Muscle of arm (tissue), 14 donors: ENCODE measurements at places on chromosomes 3 and 15. TPM values are rescaled to one million over a fixed set of nuclear protein-coding genes. Genes with fewer than 3 reads are reported as not detected.

GRCh38 chr15:99019558-99020540, 12.3 kb upstream of the PGPEP1L start:
- no peak for DNase-seq

DNA sequence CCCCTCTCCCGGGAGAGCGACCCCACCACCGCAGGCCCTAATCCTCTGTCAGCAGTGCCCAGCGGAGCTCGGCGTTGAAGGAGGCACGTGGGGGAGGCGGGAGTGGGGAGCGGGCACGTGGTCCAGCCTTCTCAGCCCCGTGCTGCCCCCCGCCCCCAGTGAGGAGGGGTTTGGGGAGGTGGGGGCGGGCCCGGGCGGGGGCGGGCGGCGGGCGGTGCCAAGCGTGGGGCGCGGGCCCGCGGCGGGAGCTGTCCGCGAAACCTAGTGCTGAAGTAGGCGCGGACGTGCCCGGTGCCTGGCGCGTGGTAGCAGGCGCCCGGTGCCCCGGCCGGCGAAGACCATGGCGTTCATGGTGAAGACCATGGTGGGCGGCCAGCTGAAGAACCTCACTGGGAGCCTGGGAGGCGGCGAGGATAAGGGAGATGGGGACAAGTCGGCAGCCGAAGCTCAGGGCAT, at the start of gene CPLX3:
CPLX3 (plus strand) TSS at position 264 of the 456 bp plus-strand sequence; CDS start at position 341, 77 bp downstream.
- DNase-seq, result no peak

GRCh38 chr3:134282659-134283047, 32.0 kb upstream of the RYK start:
- DNase-seq, result no peak

DNA sequence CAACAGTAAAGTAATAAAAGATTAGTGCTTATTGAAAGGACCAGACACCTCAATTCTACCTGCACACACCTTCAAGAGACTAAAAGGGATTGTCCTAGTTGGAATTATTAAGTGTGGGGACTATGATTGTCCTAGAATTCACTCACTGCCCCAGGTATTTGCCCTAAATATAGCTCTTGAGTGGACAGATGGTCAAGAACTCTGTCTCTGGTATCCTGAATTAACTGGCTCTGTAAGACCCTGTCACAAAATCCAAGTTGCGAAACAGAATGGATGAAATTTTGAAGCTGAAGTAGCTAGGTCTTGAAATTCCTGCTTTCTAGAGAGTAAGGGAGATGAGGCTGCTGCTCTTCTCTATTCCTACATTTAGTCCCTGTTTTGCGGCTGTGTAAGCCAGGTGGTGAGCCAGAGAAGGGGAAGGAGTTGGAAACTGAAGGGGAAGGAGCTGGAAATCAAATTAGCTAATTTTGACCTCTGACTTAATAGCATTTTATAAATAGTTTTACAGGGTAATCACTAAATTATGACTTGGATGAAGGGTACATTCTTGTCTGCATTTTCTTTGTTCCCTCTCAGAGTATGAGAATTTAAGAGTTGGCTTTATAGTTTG, 34.5 kb downstream of the KBTBD12 start:
- DNase-seq, result no peak

The CHRFAM7A gene
- not detected for polyA plus RNA-seq

The SEMA3G gene
- polyA plus RNA-seq, result 11.6 TPM

DNA sequence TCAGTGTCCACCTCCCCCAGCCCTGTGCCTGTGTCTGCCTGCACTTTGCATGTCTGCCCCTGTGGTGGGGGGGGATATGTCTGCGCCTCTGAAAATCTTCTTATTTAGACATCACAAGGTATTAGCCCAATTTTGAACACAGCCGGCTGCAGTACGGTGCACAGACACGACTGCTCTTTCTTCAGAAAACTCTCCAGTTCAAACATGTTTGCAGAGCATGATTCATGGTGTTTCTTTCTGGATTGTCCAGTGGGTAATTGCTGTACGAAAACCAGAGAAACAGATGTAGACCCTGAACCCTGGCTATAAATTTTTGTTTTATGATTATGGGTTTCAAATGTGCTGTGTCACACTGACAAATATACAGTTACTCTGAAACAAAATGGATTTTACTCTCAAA, 3.4 kb upstream of the RARB start:
- no peak for DNase-seq

GRCh38 chr3:39718674-39719595, 90.5 kb upstream of the MYRIP start:
- no peak for DNase-seq

The AMIGO3 gene
- not detected for polyA plus RNA-seq

GRCh38 chr15:29344474-29344873, 74.9 kb upstream of the NSMCE3 start:
- DNase-seq, result no peak

DNA sequence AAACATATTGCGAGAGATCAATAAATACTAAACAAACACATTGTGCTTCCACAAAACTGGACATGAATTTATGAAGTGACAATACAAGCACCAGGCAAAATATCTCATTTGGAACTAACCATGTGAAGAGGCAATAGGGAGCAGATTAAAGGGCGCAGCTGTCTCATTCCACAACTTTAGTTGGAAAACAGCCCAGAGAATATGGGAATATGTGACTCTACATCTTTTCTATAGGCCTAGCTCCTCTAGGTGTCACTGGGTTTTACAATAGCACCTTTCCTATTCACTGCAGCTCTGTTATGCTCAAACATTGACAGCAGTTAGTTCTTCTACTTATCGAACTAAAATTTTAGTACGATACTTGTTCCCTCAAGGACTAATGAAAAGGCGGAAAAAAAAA, 866.3 kb upstream of the GBE1 start:
- no peak for DNase-seq

DNA sequence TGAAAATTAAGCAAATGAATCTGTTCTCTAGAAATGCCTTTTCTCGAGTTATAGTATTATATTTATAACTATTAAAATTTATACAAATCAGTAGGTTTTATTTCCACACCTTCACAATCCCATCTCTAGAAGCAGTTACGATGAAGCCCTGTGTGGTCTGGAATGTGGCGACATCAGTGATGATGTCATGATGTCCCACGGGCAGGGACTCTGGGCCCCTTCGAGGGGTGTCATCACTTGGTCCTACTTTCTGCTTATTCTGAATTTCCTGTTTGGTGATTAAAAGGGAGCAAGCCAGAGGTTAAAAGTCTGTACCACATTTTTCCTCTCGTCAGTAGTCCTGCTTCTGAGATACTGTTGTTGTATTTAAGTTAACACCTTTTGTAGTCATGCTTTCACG, 67.4 kb downstream of the PIK3R4 start:
- no peak for DNase-seq

- DNase-seq, result no peak
Observed at GRCh38 chr3:40254491-40254890, 55.0 kb upstream of the EIF1B start.

The LDHAL6B gene
- not detected for polyA plus RNA-seq

The ITPKA gene
- polyA plus RNA-seq, result 0.42 TPM

DNA sequence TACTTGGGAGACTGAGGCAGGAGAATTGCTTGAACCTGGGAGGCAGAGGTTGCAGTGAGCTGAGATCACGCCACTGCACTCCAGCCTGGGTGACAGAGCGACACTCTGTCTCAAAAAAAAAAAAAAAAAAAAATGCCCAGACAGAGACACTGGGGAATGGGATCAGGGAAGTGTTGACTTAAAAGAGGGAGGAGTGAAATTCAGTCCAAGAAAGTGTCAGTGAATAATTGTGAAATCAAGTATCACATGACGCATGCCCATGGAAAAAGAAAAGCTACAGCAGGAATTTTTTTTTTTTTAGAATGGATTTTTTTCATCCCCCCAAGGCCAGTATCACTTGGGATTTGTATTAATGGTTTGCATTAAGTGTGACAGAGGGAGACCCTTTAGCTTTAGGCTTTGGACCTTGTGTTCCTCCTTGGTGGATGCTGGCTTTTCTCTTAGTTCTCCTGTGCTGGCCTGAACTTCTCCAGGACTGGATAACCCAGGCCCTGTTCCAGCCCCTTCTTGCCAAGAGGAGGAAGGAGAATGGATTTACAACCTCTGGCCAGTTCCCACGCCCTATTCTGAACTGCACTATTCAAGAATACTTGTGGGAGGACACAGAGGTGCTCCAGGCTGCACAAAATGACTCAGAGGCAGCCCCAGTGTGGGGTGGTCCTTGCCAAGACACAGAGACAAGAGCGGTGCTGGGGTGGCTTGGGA, 36.7 kb upstream of the ZNF774 start:
- DNase-seq, result peak; percentile 34
